ENCODE measurements at places on chromosomes 11 and 22. TPM values are rescaled to one million over a fixed set of nuclear protein-coding genes. Genes with fewer than 3 reads are reported as not detected.

Gene THY1
- polyA plus RNA-seq: 87.3 TPM

DNA sequence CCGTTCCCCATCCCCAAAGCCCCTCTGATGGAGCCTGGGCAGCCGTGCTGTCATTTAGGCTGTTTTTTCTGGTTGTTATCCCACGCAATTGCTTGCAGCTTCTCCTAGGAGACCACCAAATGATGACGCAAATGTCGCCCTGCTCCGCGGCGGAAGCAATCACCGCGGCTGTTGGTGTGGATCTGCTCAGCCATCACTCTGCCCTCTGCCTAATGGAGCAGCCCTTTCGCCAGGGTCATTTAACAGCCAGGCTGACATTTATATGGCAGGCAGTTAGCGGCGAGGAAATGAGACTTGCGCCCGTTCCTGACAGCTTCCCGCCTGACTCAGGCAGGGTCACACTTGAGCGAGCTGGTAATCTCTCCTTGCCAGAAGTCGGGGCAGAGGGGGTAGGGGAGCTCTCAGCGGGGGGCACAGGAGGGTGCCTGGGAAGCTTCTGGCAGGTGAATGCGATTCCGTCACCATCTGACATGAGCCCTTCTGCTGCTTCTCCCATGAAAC, 97.9 kb upstream of the RTL6 start:
- peak; percentile 90 for DNase-seq

DNA sequence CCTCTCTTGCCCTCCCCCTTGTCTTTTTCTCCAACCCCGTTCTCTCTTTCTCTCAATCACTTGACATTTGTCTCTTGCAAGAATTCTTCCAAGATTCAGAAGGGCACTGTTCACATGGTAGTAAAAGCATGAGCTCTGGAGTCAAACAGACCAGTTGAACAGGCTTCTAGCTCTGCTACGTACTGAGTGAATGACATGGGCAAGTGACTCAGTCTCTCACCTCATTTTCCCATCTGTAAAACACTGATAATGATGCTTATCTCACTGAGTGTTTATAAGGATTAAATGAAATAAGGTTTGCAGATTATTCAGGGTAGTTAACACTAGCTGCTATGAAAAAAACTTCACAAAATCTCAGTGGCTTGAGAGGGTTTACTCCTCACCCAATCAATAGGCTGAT, 5.9 kb upstream of the IL10RA start:
- no peak for DNase-seq

DNA sequence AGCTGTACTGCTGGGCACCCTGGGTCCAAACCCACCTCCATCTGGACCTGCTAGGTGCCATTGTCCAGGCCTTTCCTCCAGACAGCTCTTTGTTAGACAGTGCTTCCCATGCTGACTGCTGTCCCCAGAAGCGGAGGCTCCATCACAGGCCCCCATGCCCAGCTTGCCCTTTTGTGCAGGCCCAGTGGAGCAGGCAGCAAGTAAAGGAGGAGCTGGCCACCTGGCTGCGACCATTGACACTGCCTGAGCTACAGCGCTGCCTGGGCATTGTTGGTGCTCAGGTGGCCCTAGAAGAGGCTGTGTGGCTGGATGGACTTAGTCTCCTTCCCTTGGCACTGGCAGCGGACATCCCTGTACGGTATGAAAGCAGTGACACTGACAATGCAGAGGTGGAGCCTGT, 1.5 kb downstream of the DNHD1 start:
- no peak for DNase-seq

DNA sequence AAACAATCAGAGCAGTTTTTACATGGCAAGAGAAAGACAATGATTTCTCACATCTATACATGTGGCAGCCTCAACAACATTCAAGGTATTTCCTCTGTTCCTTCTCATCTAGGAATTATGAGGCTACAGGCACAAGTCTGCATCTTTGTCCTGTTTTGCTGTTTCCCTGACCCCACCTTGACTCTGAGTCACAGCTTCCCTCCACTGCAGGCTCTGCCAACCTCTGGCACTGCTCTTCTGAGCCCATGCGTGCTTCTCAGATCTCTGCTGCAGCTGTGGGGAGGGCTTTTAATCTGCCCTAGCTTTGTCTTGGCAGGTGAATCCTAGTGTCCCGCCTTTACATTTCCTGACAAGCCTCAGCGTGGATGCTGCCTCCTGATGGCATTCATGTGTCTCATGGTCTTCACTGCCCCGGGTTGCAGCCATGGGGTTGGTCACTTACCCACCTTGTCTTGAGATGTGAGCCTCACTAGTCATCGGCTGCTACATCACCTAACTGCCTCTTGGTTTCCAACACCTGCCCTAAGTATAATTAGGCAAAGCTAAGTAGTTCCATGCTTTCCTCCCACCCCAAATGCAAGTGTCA, 578.5 kb downstream of the TBC1D22A start:
- no peak for DNase-seq

Gene ARHGAP1
- 54.1 TPM for polyA plus RNA-seq

Gene APLNR
- 96.0 TPM for polyA plus RNA-seq

DNA sequence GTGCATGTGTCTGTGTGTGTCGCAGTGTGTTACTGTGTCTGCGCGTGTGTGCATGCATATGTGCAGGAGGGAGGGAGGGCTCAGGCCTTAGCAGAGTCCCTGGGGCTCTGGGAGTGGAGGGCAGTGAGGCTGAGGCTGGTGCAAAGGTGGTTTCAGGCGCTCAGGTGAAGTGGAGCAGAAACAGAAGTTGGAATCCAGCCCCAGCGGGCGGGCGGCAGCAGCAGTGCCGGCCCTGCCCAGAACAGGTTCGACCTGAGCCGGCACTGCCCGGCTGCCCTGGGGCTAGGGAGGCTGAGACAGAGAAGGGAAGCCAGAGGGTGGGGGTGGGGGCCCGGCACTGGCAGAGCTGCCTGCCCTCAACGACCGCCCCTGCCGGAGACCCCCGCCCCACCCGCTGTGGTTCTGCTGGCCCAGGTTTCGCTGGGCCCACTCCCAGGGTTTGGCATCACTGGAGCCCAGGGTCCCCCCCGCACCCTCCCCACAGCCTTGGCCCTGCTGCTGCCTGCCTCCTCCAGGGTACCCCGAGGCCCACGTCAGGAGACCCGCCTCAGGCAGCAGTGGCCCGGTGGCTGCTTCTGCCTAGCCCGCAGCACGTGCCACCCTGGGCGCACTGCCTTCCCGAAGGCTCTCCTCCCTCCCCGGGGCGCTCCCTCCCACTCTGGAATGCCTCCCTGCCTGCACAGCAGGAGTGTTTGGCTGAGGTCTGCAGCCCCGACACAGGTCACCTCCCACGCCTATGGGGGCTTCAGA, 13.3 kb downstream of the ASCL2 start:
- DNase-seq: peak; percentile 60

Gene POLR2F
- 87.3 TPM for polyA plus RNA-seq

- no peak for DNase-seq
Observed at GRCh38 chr11:121212536-121213361, 79.8 kb upstream of the SC5D start.

DNA sequence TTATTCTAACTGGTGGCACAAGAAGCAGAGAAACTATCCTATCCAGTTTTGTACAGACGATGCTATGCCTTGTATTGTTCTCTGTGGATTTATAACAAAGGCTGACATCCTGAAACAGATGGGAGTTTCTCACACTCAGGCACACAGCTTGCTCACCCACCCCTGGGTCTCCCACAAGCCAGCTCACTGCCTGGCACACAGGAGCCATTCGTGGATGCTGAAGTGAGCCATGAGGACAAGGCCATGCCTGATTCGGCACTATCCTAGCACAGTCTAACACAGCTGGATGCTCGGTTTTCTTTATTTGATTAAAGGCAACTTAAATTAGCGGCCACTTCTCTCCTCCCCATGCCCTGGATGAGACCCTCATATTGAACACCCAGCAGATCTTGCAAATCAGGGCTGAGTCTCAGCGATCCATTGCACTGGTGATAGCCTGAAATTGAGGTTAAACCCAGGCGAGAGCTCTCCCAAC, 25.7 kb upstream of the TMPRSS4 start:
- DNase-seq: no peak

Gene PANX3
- polyA plus RNA-seq: not detected

All from renal pelvis (tissue), 12 donors.